ELR (cell line): ENCODE measurements at places on chromosomes 2 and 18.

GRCh38 chr2:142290931-142291330 lies 160.1 kb upstream of the LRP1B start:
- no peak for DNase-seq

GRCh38 chr2:152766928-152767327 lies 48.5 kb downstream of the ARL6IP6 start:
- DNase-seq: no peak

DNA sequence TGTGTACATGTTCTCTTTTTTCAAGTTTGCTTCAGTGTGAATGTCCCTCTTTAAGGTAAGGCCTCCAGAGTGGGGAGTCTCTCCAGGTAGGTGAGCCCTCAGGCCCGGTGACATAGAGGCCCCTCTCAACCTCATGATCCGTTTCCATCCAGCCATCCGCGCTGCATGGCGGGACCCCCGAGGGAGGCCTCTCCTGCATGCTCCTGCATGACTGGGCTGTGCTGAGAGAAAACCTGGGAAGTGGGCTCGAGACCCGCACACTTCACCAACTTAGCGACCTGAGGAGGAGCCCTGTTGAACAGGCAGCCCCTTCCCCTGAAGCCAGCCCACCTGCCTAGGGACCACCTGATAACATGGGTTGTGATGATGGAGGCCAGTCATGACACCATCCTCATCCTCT lies 131.3 kb upstream of the EPAS1 start:
- no peak for DNase-seq

DNA sequence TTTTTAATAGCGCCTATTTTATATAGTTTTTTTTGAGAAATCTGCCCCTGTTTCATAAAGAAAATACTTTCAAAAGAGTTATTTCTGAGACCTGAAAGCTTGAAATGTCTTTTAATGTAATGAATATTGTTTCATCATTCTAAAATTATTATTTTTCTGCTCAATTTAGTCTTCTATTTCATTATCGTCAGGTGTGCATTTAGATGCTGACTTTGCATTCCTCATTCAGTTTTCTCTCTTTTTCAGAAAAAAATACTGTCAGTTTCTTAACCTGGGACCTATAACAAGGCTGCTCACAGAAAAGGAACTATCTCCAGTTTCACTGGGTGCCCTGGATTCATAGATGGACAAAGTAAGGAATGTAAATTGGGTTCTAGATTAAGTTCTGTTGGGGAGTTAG lies 1631.7 kb downstream of the SUCLG1 start:
- no peak for DNase-seq

DNA sequence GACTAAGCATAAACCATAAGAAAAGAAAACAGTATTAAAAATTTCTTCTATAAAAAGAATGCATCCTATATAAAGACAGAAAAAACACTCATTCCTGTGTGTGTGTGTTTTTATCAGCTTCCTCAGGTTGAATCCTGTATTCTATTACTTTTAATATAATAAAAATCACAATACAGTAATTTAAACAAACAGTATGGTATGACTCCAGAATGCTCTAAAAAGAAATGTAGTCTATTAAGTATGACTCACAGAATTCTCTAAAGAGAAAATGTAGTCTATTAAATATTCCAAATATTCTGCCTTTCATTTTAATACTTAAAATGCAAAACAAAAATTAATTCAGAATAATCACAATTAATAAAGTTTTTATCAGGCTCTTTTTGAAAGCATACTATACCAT lies 19.8 kb downstream of the CCDC88A start:
- no peak for DNase-seq

DNA sequence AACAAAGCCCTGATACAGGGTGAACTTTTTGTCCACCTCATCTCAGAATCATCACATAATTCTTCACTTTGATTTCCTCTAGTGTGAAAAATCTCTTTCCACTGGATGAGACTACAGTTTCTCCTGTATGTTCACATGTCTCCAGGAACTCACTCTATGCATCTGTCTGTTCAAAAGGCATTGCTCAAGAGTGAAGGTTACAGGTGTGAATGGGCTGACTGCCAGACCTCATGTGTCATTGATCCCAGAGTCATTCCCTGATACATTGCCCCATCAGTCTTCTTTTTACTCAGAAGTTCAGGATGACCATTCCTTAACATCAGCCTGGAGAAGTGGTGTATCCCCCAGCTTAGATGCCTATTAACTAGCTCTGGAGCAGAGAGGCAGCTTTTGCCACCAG lies 4.4 kb upstream of the DSC3 start:
- no peak for DNase-seq

GRCh38 chr2:198883604-198884003 lies 574.1 kb downstream of the SATB2 start:
- DNase-seq: peak; percentile 6

DNA sequence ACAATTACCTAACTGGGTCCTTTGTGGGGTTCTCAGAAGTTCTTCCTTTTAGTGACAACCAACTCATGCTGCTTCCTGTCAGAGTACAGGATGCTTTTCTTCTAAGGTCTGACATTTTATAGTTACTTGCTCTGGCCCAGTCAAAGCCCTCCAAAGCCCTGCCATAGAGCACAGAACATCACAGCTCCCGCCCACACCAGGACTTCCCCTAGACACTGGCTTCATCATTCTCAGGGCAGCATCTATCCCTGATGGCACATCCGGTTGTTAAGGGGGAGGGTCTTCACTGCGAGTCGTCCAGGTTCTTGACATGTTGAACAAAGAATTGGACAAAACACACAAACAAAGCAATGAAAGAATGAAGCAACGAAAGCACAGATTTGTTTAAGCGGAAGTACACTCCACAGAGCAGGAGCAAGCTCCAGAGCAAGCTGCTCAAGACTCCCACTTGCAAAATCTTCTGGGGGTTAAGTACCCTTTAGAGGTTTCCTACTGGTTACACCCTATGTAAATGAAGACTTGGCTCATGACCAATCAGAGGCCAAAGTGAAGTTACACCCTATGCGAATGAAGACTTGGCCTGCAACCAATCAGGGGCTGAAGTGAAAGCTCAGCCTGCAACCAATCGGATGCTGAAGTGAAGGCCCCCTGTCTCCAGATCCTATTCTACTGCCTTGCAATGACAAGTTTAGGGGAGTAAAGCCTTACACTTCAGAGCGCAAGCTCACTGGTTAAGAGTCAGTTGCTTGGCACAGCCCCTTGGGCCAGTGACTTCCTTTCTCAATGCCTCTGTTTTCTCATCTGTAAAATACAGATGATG lies 79.0 kb downstream of the HDAC4 start:
- no peak for DNase-seq

DNA sequence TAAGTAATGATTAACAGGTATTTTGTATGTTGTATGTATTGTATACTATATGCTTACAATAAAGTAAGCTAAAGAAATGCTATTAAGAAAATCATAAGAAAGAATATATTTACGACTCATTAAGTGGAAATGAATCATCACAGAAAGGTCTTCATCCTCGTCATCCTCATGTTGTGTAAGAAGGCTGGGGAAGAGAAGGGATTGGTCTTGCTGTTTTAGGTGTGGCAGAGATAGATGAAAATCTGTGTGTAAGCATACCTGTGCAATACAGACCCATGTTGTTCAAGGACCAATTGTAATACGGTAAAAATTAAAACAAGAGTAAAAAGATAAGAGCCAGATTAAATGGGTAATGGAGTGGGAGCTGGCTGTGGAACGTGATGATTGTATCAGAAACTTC lies 16.6 kb downstream of the SLC35F5 start:
- DNase-seq: peak; percentile 39

GRCh38 chr2:214593727-214594126 lies 182.9 kb downstream of the VWC2L start:
- peak; percentile 78 for DNase-seq

GRCh38 chr2:238137885-238138284 lies 583 bp upstream of the KLHL30 start:
- no peak for DNase-seq

DNA sequence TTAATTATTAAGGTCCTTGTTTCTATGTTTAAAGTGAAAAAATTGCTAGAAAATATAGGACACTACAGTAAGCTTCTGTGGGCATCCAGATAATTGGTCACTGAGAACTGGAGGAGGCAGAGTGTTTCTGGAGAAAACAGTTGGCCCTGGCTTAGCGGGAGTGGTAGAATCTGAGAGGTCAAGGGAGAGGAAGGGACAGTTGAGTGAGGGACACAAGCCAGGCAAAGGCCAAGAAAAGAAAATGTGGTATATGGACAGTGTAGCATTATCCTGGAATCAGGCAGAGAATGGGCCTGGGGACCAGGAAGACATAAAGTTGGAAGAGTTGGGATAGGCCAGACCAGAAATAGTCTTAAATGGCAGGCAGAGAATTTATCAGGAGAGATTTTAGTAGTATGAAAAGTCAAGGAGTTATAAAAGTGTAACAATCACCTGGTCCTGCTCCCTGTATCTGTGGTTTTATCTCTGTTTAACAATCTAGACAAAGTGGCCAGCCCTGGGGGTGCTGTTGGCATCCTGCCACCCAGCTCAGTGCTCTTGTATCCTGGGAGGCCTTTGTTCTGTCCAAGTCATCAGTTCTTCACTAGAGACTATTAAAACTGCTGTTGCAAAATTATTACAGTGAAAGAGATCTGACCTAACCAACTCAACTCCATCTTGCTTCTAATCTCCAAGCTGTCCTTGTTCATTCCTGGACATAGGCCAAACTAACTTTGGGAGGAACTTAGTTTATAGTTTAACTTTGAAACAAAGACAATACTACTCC lies 15.4 kb upstream of the MSGN1 start:
- no peak for DNase-seq

GRCh38 chr18:23397907-23398306 lies 55.2 kb upstream of the RIOK3 start:
- no peak for DNase-seq

DNA sequence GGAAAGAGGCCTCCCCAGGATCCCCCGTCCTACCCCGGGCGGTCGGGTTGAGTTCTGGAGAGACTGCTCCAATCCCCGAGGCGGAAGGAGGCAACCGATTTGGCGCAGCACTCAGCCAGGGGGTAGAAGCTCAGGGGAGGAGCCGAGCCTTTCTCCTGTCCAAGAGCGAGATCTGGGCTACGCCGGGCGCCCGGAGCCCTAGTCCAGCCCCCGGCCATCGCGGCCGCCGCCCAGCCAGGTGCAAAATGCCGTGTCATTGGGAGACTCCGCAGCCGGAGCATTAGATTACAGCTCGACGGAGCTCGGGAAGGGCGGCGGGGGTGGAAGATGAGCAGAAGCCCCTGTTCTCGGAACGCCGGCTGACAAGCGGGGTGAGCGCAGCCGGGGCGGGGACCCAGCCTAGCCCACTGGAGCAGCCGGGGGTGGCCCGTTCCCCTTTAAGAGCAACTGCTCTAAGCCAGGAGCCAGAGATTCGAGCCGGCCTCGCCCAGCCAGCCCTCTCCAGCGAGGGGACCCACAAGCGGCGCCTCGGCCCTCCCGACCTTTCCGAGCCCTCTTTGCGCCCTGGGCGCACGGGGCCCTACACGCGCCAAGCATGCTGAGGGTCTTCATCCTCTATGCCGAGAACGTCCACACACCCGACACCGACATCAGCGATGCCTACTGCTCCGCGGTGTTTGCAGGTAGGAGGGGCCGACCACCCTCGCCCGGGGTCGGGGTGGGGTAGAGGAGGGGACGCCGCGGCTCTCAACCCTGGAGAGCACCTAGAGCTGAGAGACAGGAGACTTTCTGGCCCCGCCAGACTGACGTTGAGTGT lies at the start of gene DYSF:
TSS of gene DYSF (plus strand) at position 158 of the 817 bp plus-strand sequence.
- DNase-seq: peak; percentile 57

DNA sequence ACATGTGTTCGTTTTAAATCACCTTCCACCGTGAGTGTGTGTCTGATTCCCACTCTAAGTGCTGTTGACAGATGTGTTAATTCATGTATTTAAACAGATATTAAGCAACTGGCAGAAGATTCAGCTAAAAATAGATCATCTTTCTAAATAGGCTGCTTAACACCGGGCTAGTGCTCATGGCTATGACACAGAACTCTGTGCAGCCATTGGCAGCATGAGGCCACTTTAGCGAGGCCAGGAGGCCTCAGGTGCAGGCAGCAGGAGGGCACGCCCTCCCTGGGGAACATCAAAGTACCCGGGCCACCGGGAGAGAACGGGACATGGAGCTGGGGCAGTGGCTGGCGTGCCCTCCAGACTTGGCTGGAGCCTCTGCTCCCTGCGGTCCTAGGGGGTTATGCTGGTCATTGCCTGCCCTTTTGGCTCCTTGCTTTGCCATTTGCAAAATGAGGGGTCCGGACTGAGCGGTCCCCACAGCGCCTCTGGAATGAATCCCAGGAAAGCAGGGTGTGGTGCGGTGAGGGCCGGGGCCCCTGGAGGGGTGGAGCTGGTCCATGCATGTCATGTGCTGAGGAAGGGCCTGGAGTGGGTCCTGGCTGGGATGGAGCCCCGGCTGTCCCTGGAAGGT lies 62.8 kb upstream of the HDAC4 start:
- no peak for DNase-seq

DNA sequence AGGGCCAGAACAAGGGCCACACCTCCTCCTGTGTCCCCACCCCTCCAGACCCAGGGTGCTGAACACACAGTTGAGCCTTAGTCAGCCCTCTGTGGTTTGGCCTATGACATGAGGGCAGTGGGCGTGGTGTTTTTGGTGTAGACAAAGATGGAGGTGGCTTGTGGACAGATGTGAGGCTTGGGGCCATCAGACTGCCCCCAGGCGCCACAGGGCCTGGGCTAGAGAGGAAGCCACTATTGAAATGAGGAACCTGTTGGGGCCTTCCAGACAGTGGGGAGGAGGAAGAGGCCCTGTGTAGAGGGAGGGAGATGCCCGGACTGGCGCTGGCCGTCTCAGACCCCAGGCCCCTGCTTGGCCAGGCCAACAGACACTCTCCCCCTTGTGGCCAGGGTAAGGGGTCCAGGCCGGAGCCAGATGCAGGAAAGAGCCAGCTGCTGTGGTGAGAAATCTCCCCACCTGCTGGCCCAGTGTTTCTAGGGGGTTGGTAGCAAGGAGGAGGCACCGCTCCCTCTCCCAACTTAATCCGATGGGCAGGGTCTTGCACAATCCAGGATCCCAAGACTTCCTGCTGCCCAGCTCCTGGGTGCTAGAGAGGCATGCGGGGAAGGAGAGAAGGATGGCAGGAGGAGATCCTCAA lies 53.8 kb downstream of the SMAD7 start:
- DNase-seq: peak; percentile 83

- DNase-seq: peak; percentile 67
Measured at GRCh38 chr2:10048501-10049171, 5.3 kb downstream of the KLF11 start.

DNA sequence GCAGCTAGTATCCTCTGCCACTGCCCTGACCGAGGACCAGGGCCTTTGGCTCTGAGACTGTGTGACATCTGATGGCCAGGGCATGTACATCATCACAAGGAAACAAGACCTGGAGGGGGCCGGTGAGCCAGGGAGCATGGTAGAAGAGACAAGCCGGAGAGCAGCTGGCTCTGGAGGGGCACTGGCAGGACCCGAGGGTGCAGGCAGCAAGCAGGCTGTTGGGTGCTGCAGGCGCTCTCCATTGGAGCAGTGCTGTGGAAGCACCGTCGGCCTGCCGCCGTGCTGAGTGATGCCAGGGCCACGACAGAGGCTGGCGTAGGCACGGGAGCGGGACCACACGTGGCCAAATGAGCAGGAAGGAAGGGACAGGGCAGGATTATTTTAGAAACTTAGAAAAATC lies 335.2 kb downstream of the GBX2 start:
- no peak for DNase-seq

- peak; percentile 62 for DNase-seq
Measured at GRCh38 chr2:63049970-63050333, 678 bp upstream of the OTX1 start.

GRCh38 chr2:188693111-188693510 lies 281.1 kb upstream of the COL3A1 start:
- peak; percentile 1 for DNase-seq
